Stimulated activated CD8-positive, alpha-beta memory T cell treated with anti-CD3 and anti-CD28 coated beads, Interleukin-4, amount 100 ng/mL, for 1 hour (primary cell): ENCODE measurements at places on chromosomes 4 and X.

DNA sequence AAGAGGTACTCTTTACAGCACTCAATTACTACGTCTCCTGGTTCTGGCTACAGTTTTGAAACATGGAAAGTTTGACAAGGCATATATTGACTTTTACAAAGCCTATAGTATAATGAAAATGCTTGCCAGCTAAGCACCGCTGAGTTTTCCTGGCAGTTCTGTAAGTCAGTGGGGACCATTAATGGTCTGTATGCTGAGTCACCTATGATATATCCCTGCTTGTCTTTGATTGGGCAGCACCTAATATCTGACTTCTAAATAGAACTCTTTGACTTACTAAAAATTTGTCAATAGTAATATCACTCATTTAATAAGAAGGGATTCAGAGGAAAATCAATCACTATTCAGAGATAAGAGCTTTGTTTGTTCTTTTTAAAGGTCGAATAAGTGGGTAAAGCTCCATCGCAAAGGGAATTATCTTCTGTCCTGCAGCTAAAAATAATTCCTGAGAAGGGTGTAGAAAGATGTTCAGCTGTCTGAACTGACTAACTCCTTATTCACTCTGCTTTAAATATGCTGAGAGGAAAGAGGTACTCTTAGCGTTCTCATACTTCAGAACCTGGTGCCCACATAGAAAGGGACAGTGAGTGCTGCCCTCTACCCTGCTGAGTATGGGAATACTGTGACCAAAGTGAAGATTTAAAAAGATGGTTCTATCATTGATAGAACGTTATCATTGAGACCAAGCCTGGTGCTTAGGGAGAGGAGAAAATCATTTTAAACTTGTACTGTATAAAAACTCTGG, 959 bp downstream of the SMPX start:
- no peak for DNase-seq

DNA sequence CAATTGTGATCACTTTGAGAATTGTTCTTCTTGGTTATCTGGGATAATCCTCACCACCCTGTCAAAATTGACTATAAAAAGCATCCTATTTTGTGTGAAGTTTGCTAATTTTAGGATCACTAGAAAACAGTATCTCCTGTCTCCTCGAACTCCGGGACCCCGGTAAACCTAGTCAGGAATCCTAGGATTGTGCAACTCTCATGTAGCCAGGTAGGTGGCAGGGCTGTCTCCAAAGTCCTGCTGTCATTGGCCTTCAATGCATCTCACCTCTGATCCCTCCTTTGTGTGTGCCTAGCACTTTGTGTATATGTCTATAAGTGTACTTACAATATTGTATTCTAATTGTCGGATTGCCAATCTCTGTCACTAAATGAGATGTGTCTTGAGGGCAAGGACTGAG, 1564.8 kb downstream of the RPA4 start:
- no peak for DNase-seq

DNA sequence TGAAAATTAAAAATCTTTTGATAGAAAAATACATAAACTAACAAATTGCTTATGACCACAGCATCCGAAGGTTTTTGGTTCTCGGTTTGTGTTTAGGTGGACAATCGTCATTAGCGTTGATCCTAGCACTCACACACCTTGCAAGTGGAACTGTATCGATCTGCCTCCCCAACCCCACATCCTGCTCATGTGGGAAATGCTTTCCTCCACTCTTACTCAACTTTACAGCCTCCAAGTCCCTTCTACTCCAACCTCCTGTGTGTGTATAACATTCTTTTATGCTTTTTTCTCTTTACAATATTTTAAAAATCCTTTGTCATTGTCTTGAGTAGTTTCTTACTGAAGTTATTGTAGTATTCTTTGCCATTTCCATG, 15.6 kb upstream of the TMEM131L start:
- DNase-seq = no peak

DNA sequence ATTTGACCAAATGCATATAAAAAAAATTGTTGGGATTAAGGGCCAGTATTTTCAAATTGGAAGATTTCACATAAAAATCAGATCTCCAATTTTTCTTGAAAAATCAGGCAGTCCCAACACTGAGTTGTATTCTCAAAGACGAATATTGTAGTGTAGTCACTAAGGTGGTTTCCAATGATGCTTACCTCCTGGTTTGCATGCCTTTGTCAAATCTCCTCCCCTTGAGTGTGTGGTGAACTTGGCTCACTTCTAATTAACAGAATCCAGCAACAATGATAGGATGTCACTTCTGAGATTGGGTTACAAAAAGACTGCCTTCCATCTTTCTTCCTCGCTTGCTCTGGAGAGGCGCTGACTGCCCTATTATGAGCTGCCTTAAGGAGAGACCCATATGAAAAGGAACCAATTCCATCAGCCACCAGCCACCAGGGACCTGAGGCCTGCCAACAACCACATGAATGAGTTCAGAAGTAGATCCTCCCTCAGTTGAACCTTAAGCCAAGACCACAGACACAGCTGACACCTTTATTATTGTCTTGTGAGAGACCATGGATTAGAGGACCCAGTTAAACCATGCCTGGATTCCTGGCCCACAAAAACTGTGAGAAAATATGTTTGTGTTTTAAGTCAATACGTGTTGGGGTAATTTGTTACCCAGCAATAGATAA, 31.2 kb upstream of the TSPAN5 start:
- no peak for DNase-seq

DNA sequence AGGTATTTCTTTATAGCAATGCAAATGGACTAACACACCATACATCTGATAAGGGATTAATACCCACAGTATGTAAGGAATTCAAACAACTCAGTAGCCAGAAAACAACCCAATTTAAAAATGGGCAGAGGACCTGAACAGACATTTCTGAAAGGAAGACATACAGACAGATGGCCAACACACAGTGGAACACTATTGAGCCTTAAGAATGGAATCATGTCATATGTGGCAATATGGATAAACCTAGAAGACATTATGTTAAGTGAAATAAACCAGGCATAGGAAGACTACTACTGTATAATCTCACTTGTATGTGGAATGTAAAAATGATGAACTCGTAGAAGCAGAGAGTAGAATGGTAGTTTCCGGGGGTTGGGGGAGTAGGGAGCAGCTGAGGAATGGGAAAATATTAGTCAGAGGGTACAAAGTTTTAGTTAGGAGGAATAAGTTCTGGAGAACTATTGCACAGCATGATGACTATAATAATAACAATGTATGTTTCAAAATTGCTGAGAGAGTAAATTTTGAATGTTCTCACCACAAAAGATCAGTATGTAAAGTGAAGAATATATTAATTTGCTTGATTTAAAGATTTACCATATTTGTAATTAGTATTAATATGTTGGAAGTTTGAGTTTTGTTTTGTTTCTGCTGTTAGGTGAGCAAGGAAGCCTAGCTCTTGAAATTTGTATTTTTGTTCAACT, 25.2 kb downstream of the WDR44 start:
- no peak for DNase-seq

GRCh38 chr4:65973186-65973585, 302.9 kb upstream of the EPHA5 start:
- DNase-seq = no peak

DNA sequence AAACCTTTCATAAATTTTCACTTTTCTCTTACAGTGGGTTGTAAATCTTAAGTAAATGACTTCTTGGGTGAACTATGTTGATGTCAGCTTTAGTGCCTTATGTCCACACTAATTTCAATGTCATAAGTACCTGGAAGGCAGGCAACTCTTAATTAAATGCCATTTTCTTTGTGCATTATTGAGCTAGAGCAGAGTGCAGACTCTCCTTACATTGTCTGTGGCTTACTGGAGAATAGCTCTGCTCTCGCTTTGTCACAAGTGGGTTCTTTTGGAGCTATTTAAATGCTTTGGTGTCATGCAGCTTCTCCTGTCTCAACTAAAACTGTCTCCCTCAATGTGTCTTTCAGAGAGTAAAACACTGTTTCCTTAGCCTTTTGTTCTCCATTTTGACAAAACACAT, 411.6 kb downstream of the STIM2 start:
- no peak for DNase-seq

GRCh38 chrX:70332600-70332999, 42.7 kb downstream of the KIF4A start:
- DNase-seq = no peak

GRCh38 chrX:130083656-130084382, 26.5 kb downstream of the ELF4 start:
- DNase-seq = no peak

DNA sequence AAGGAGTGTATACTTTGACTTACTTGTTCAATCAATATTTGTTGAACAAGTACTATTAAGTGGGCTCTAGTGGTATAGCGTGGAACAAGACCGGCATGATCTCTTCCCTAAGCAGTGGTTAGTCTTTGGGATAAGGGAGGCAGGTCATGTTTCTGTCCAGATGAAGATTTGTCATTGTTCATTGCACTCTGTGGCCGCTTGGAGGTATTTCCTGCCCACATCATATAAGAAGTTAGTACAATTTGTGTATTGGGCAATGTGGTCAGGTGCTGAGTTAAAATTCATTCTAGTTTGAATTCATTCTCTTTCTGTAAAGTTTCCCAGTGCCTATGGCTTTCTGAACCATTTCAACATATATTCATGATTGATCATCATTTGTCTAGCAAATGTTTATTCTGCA, 101.1 kb upstream of the SHISA3 start:
- DNase-seq = no peak

DNA sequence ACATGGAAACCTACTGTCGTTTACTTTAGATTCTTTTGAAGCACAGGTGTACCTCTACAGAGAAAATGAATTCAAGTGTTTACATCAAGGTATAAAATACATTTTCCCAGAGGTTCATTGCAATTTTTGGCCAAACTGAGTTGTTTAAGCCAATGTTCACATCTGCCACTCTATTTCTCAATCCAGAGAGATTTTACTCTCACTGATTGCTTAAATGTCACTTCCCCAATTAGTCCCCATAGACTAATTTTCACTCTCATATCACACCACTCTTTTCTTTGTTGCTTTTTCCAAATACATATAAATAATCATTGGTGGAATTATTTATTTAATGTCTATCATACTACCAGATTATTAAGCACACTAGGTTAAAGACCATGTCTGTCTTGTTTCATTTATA, 271.8 kb downstream of the PPP3CA start:
- no peak for DNase-seq

DNA sequence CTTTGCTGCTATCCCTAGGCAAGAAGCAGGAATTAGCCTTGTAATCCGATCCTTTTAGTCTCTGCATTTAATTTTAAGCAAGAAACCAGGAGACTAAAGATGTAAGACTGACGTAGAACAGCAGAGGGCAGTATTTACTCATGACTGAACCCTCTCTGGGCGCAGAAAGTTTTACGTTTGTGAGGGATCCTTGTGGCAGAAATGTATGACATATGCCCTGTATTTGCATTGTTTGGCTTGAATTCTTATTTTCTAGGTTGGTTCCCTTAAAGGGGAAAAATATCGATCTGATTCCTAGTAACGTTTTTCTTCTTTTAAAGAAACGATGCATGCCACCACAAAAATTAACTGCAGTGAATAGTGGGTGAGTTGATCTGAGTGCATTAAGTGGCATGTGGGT, 1.3 kb upstream of the FAT4 start:
- DNase-seq = no peak
